ENCODE measurements at places on chromosomes 6 and 20. TPM values are rescaled to one million over a fixed set of nuclear protein-coding genes. Genes with fewer than 3 reads are reported as not detected.
A peak's percentile ranks its signal among the peaks of the same experiment; 100 is the strongest.

The MPIG6B gene
- polyA plus RNA-seq: 0.23 TPM

The MRPL14 gene
- 72.9 TPM for polyA plus RNA-seq

The CLDN20 gene
- polyA plus RNA-seq: not detected

The LRRC1 gene
- 2.5 TPM for polyA plus RNA-seq

The GFRAL gene
- not detected for polyA plus RNA-seq

The BPI gene
- not detected for polyA plus RNA-seq

The BPIFA1 gene
- polyA plus RNA-seq: not detected

The SRMS gene
- not detected for polyA plus RNA-seq

DNA sequence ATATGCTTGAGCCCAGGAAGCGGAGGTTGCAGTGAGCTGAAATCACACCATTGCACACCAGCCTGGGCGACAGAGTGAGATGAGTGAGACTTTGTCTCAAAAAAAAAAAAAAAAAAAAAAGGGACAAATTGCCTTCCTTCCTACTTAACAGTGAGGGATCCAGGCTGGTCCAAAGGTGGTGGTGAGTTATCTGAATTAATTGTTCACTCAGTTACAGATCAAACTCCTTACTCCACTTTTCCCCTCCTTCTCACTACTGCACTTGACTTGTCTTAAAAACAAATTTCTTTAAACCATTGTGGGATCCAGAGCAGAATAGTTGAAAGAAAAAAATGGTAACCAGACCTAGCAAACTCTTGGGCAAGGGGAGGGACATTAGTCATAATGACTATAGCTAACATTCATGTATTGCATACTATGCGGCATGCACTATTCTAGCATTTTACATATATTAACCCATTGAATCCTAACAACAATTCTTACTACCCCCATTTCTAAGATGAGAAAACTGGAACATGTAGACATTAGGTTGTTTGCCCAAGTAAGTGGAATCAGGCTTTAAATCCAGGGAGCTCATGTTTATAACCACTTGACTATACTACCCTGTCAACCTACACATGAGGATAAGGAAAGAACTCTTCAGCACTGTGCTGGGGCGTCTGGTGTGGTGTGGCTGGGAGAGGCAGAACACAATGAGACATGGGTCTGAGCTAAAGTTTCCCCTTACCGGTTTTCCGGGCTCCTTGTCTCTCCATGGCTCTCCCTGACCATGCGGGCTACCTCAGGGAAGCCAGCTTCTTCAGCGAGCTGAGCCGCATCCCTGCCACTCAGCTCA, 1.5 kb downstream of the GPANK1 start:
- no peak for DNase-seq

DNA sequence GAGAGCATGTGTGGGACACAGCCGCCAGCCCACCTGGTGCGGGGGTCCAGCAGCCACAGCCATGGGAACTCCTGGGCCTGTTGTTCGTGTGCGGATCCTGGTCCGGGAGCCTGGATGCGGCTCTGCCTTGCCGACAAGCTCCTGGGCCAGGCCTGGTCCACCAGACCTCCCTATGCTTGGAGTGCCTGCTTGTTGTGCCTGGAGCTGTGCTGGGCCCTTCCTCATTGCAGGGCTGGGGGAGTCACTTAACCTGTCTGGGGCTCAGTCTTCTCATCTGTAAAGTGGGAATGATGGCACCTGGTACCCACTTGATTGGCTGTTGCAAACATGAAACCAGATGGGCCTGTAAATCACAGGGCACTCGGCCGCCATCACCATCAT, 2.6 kb upstream of the OSBPL2 start:
- DNase-seq: no peak

DNA sequence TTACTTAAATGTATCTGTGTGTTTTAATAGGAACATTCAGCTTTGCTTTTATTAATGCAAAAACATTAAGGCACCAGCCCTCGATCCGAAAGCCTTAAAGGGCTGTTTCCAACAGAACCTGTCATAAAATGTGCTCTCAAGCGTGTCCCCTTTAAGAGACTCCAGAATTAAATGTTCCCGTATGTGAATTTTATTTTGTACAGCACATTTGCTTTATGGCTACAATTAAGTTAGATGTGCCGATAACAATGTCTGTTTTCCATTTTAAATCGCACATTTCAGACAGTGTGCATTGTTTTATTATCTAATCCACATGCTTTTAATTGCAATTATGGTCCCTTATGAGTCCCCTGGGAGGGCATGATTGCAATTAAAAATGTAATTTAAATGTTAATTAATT, 198.9 kb downstream of the TSHZ2 start:
- no peak for DNase-seq

DNA sequence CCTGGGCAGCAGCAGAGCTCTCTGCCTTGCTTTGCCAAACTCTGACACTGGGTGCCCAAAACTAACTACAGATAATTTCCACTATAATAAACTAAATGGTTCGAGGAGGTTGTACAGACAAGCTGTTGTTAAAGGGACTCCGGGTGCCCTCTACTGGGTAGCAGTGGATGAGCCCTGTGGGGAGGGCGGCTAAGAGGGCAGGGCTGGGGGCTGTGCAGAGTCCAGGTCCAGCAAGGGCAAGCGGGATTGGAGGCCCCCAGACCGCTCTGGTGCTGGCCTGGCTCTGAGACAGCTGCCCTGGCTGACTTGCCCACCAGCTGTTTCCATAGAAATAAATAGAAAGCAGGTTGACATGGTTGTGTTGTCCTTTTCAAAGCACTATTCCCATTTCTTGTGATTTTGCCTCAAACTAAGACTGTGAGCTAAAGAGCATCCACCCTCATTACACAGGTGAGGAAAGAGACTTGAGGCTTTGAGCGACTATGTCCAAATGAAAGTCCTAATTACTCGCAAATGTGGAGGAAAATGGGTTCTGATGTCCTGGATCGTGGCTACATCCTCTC, 167.6 kb upstream of the CST7 start:
- no peak for DNase-seq

DNA sequence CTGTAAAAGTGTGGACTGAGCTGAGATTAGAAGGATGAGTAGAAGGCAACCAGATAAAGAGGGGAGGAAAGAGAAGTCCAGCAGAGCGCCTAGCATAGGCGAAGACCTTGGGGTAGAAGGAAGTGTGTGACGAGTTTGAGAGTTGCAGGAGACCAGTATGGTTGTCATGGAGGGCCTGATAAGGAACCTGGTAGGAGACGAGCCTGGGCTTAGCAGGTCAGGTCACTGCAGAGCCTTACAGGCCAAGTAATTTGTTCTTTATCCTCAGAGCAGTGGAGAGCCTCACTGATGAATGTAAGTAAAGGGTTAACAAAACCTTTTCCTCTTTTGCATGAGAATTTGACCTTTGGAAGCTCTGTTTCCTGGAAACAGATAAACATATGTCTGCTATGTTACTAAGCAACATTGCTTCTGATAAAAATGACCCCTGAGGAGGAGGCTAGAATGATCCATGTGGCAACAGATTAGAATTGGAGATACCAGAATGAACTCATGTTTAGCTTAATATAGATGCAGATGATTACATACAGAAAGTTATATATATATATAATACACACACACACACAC, 2.9 kb upstream of the TMEM74B start:
- no peak for DNase-seq

GRCh38 chr6:34237722-34238584, 1.3 kb downstream of the HMGA1 start:
- DNase-seq: peak; percentile 38

- DNase-seq: no peak
Observed at GRCh38 chr6:22078802-22079545, 217.9 kb downstream of the PRL start.

GRCh38 chr20:48308882-48309281, 518.9 kb downstream of the PREX1 start:
- no peak for DNase-seq

- DNase-seq: no peak
Observed at GRCh38 chr20:51187261-51187660, 164.4 kb upstream of the KCNG1 start.

DNA sequence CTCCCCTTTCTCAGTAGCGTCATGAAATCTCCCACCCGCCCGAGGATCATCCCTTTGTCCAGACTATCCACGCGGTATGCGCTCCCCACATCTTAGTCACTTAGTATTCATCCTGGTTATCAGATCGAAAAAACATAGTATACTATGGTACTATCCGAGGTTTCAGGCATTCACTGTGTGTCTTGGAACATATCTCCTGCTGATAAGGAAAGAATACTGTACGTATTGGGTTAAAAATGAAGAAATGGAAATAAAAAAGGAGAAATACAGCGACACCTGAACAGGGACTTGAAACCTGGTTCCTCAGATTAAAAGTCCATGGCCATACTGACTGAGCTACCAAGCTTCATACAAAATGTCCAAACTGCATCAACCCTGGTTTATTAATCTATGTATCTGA, 14.0 kb downstream of the HMGN4 start:
- DNase-seq: no peak

DNA sequence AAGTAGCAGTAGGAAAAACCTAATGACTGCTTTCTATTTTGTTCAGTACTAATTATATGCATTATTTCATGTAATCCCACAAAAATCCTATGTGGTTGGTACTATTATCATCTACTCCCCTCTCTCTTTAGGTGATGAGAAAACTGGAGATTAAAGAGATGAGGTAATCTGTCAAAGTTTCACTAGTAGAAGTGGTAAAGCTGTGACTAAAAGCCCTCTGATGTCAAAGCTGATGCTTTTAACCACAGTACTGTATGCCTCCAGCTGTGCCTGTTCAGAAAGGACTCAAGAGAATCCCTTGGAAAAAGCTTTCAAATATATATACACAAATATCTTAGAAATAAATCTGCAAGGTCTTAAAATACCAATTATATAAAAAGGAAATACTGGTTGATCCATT, 38.0 kb downstream of the PHIP start:
- DNase-seq: no peak

DNA sequence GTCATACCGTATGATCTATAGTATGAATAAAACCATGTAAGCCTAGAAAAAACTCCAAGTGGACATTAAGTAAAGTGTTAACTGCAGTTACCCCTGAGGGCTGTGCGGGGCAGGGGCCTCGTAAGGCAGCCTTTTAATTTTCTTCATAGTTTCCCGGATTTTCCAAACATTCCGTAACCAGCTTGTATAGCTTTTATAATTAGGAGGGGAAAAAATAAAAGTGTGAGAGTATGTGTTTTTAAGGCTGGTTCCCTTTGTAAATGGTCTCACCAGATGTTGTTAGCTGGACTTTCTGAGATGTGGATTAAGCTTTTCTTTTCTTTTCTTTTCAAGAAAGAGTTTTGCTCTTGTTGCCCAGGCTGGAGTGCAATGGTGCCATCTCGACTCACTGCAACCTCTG, 7.0 kb downstream of the KIAA1755 start:
- DNase-seq: no peak

DNA sequence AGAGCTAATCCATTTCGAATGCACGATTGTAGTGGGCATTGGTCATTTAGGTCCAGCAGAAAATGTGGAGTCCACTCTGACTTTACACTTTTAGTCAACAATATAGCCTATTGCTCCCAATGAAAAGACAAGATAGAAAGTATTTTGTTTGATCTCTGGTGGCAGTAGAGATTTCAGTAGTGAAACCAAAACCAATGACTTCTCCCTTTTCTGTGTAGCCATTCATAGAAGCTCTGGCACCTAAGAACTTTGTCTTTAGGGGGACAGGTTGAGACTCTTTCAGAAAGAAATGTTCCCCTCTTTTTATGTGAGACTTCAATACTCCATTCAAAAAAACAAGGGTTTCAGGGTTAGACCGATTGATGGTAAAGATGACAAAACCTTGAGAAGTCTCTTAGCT, 510.8 kb upstream of the POU3F2 start:
- DNase-seq: no peak

DNA sequence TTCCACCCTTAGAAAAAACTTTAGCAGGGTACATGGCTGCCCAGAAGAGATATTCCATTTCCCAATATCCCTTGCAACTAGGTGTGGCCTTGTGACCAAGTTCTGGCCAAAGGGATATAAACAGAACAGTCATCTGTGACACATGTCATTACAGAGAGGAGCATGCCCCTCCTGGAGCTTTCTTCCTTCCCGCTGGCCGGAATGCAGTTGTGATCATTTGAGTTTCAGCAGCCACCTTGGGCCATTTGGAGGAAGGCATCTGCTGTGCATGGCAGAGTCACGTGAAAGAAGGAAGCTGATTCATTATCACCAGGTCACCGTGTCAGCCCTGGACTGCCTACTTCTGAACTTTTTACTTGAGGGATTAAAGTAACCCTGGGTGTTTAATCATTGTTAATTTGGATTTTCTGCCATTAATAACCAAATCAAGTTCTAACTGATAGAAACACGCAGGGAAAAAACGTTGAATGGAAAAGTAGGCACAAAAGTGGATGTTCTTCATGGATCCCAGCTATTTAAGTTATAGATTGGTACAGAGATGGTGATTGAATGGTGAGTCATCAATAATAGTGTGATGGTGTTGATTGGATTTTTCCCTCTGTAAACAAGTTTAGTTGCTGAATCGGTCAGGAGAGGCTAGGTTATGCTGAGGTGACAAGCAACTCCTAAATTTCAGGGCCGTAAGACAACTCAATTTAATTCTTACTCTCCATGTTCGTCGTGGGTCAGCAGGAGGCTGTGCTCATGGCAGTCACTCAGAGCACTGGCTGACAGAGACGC, 80.7 kb upstream of the CCDC167 start:
- no peak for DNase-seq

- DNase-seq: no peak
Observed at GRCh38 chr6:169082093-169082492, 171.6 kb downstream of the THBS2 start.

DNA sequence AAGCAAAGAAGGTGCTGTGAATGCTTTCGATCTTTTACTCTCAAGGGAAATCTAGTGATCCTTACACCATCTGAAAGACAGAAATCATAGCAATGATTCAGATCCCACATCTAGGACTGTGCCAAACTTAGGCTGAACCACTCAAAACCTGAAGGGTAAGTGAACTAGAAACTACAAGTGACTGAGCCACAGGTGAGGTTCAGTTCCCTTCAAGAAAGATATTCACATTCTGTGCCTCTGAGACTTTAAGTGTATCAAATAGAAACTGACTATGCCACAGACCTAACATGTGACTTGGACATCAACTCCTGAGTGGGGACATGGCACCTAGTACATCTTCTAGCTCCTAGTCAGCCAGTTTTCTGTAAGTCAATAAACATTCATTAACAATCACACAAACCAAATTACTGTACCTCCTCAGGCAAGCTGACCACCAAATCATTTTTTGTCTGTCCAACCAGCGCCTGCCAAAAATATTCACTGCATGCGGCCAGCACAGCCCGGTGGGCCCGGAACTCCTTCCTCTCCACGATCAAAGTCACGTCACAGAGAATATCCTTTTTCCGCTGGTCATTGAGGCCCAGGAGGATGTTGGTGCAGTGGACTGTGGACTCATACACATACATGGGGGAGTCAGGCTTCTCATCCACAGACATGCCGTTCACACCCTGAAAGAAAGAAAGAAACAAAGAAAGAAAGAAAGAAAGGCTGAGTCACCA, 114.1 kb downstream of the GJA10 start:
- no peak for DNase-seq

DNA sequence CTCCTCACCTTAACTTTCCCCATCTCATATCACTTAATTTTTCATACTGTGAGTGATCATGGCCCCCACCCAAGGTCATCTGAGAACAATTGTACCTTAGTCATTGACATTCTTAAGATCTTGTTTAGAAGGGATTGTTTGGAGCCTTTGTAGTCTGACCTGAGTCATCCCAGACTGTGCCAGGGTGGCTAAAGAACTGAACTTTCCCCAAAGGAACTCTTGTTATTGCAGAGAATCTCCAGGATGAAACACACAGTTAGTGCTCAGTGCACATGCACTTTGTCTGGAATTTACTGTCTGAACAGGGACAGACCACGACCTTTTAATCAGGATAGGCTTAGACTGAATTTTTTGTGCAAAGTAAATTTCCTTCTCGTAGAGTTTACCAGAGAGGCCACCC, 112.6 kb upstream of the CCN2 start:
- DNase-seq: peak; percentile 49
